ENCODE measurements at places on chromosomes 6 and 20. TPM values are rescaled to one million over a fixed set of nuclear protein-coding genes. Genes with fewer than 3 reads are reported as not detected.

The SYCP2 gene
- total RNA-seq = 5.6 TPM

The MROH8 gene
- 3.4 TPM for total RNA-seq

The BHLHE23 gene
- not detected for total RNA-seq

The BMP7 gene
- total RNA-seq = 0.52 TPM

The COL9A3 gene
- total RNA-seq = 1.5 TPM

The ADGRG6 gene
- 15.7 TPM for total RNA-seq

The CAGE1 gene
- total RNA-seq = not detected

Measured in aorta (tissue), 5 donors.